ENCODE measurements at places on chromosomes 5 and 9. TPM values are rescaled to one million over a fixed set of nuclear protein-coding genes. Genes with fewer than 3 reads are reported as not detected.

SMIM3 gene
- 47.6 TPM for total RNA-seq

SOHLH1 gene
- total RNA-seq = not detected

IFNA6 gene
- total RNA-seq = not detected

HMGCS1 gene
- 57.0 TPM for total RNA-seq

TRIM52 gene
- total RNA-seq = 11.5 TPM

C9orf153 gene
- not detected for total RNA-seq

F12 gene
- 7.3 TPM for total RNA-seq

ELP1 gene
- 18.4 TPM for total RNA-seq

KIF12 gene
- total RNA-seq = not detected

SLC9A3 gene
- total RNA-seq = 2.3 TPM

BRINP1 gene
- not detected for total RNA-seq

CEL gene
- 0.06 TPM for total RNA-seq

MEIKIN gene
- total RNA-seq = not detected

Measured in H4 (cell line).